ENCODE measurements at places on chromosomes 3 and 15.

GRCh38 chr3:44117239-44117638 lies 124.4 kb upstream of the TOPAZ1 start:
- no peak for DNase-seq

GRCh38 chr15:74802862-74803447 lies 9.7 kb upstream of the LMAN1L start:
- DNase-seq, result no peak

GRCh38 chr3:125381743-125382142 lies 6.6 kb upstream of the ZNF148 start:
- no peak for DNase-seq

DNA sequence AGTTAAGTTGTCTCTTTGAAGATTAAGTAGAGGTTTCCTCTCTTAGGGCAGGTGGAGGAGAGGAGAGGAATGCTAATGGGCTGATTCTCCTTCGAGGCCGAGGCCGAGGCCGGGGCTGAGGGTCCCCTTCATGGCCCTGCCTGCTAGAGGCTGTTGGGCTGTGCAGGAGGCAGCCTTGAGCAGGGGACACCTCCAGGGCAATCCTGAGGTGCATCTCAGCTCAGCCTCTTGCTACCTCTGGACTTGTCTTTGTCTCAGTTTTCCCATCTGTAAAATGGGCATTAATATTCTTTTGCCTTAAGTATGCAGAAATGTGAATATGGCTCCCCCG lies 97.7 kb upstream of the PRR20G start:
- DNase-seq, result no peak

- DNase-seq, result no peak
These were observed 11.7 kb downstream of the MRPS22 start for GRCh38 chr3:139355476-139355875.

- no peak for DNase-seq
These were observed 312.5 kb downstream of the TIGIT start for GRCh38 chr3:114606336-114606735.

DNA sequence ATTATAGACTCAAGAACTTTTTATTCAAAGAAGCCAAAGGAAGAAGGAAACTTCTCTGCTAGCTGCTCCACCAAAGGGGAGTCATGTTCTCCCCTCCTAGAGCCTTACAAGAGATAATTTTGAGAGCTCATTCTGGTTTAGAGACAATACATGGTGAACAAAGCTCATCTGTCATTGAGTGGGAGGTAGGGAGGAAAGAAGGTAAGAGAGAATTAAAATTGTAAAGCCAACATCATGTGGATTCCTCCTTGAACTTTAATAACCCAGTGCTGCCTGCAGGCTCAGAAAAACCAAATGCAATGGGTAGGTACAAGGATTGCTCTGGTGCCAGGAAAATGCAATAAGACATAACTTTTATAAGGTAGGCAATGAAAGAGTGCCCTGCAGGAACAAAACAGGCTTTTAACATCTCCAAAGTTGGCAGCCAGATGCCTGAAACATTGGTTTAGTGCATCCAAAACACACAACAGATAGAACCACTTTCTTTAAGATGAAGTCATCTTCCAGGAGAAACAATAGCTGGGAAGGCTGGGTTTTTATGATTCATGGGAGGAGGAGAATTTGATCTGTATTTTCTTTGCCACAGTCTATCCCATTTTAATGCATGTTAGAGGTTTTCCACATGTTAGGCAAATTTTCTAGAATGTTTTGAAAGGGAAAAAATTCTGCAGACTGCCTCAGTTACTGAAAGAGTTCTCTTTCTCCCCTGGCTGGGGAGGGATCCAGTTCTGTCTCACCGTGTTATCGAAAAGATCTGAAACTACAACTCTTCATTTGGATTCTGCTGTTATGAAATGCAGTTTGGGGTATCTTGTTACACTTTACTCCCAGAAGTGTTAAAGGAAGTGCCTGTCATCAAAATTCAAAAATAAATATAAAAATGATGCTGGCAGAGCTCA lies 11.3 kb upstream of the ARHGEF3 start:
- no peak for DNase-seq

DNA sequence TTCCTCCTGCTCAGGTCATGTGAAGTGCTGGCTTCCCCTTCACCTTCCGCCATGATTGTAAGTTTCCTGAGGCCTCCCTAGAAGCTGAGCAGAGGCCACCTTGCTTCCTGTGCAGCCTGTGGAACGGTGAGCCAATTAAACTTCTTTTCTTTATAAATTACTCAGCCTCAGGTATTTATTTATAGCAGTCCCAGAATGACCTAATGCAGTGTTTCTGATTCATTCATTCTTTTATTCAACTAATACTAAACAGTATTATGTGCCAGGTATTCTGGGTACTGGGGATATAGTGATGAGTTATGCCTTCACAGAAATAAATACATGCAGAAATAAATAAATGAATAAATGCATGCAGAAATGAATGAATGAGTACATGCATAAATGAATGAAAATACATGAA lies 41.9 kb downstream of the EDEM1 start:
- DNase-seq, result no peak

DNA sequence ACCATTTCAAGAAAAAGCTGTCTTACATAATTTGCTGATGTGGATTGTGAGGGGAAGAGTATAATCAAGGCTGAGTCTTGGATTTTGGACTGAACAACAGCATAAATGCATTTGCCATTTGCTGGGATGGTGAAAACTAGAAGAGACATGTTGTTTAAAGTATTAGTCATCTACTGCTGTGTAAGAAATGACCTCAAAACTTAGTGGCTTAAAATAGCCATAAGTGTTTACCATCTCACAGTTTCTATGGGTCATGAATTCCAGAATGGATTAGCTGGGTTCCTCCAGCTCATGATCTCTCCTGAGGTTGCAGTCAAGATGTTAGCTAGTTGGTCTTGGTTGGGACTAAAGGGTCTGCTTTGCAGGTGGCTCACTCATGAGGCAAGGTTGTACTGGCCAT lies 66.2 kb downstream of the SCN11A start:
- no peak for DNase-seq

GRCh38 chr15:40564591-40565332 lies at the start of gene CCDC32:
Gene CCDC32 (minus strand): TSS chr15:40565042. CDS start chr15:40563015, 2,027 bp downstream.
- DNase-seq, result peak; percentile 82

GRCh38 chr15:75217012-75217411 lies 15.3 kb downstream of the C15orf39 start:
- no peak for DNase-seq

GRCh38 chr3:175258763-175259162 lies 399.6 kb downstream of the NAALADL2 start:
- no peak for DNase-seq

DNA sequence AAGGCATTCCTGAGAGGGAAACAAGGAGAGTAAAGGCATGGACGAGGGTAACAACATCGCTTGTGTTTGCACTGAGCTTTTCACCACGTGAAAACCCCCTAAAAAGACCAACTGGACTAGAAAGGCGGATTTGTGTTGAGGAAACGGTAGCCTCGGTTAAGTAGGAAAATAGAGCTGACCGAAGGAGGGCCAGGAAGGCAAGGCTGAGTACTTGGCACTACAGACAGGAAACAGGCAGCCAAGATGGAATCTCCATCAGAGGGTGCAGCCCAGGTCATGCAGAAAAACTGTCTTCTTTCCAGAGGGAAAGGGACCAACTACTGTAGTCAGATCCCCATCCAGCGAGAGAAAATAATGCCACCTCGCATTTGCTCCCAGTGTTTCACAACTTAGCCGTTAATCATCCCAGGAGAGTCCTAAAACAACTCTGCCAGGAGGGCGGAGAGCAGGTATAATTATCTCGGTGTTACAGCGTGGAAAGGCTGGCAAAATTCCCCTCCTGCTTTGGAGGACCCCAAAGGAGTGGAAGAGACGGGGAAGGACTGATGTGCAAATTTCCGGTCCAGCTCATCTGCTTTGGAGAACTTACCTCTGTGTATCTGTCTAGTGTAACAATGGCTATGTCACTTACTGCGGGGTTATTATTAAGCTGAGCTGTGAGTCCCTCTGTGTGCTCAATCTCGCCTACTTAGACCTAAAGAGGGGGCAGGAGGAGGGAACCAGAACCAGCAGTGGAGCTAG lies 77.2 kb downstream of the MYO1E start:
- no peak for DNase-seq

- DNase-seq, result no peak
These were observed 3.1 kb upstream of the TTLL3 start for GRCh38 chr3:9806688-9807589.

DNA sequence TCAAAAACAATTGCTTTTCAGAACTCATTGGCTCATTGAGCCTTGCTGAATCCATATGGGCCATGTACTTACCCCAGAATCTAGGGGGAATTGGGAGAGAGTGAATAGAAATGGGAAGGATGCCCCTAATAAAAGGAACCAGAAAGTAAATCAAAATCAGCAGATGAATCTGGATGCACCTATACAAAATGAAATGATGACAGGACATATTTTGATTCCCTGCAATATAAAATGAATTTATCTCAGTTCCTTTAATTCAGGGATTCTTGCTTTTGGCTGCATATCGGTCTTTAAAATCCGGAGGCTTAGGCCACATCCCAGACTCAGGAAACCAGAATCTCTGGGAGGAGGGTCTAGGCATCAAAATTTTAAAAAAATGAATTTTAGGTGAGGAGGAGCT lies 107.7 kb upstream of the NEO1 start:
- no peak for DNase-seq
